T follicular helper cell (primary cell): ENCODE measurements at places on chromosomes 11 and 22.

- DNase-seq = no peak
Observed at GRCh38 chr11:13104619-13105236, 95.6 kb downstream of the RASSF10 start.

DNA sequence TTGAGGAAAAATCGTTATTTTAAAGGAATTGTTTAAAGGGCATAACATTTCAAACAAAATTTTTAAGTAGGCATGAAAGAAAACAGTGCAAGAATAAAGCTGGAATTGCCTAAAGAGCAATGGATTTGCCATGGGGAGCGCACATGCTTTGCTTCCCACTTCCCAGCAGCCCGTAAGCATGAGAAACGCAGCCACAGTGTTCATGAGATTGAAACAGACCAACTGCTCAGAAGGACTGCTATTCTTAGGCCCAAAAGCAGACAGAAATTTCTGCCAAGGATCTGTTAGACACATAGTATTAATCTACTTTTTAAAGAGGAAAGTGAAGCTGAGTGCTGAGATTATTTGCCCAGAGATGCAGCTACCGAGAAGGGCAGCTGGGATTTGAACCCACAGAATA lies 34.2 kb upstream of the TSKU start:
- no peak for DNase-seq

DNA sequence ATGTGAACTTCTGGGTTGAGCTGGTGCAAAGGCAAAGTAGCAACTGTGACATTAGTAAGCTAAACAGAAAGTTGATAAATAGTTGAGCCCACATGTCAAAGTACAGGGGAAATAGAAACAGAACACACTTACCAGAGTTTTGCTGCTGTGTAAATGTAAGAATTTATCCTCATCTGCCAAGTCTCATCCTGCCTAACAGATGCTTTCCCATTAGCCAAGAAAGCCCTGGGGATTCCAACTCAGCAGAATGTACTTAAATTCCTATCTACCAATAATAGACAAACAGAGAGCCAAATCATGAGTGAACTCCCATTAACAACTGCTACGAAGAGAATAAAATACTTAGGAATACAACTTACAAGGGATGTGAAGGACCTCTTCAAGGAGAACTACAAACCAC lies 7.3 kb upstream of the OR51A2 start:
- no peak for DNase-seq

GRCh38 chr22:45499746-45500145 lies 2.9 kb upstream of the FBLN1 start:
- DNase-seq = no peak

DNA sequence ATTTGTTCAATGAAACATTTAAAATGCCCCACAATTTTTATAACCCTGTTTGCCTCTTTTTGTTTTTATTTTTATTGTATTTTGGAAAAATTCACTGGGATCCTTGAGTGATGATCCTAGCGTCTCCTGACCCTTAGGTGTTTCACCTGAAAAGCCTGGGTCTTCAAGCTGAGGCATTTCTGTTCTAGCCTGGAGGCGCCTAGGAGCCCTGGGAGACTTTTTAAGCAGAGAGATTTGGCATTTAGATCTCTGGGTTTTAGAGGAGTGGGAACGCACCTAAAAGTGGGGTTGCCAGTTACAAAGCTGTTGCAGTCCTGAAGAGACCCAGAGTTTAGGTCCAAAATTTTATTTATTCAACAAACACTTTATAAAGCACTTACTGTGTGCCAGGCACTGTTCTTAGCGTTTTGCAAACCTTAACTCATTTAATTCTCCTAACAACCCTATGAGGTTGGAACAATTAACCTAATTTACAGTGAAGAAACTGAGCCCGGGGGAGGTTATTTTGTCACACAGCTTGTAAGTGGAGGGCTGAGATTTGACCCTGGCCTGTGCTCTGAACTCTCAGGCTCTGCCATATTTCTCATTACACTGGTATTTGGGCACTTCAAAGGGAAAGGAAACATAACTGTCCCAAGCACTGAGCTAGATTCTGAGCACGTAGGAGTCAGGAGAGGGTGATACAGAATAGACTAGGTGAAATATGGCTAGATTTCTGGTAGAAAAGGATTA lies 834 bp upstream of the FADS1 start:
- no peak for DNase-seq

- DNase-seq = no peak
Observed at GRCh38 chr11:73547706-73548595, 50.0 kb downstream of the FAM168A start.

GRCh38 chr11:132318421-132319157 lies 948.2 kb downstream of the NTM start:
- no peak for DNase-seq

- DNase-seq = no peak
Observed at GRCh38 chr22:49738006-49738405, 89.7 kb downstream of the BRD1 start.

DNA sequence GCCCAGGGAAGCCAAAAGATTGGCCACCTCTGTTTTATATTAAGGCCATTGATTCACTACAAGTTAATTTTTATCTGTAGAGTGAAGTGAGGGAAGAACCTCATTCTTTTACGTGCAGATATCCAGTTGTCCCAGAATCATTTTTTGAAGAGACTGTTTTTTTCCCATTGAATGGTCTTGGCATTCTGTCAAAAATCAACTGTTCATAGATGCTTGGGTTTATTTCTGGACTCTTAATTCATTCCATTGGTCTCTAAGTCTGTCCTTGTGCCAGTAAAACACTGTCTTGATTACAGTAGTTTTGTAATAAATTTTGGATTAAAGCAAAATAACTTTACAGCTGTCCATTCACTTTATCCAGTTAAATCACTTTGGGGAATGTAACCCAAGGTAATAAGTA lies 26.8 kb downstream of the WBP2NL start:
- DNase-seq = no peak

- no peak for DNase-seq
Observed at GRCh38 chr11:11786234-11786633, 55.5 kb upstream of the USP47 start.

- DNase-seq = no peak
Observed at GRCh38 chr11:60454212-60454611, 1.4 kb upstream of the MS4A1 start.

DNA sequence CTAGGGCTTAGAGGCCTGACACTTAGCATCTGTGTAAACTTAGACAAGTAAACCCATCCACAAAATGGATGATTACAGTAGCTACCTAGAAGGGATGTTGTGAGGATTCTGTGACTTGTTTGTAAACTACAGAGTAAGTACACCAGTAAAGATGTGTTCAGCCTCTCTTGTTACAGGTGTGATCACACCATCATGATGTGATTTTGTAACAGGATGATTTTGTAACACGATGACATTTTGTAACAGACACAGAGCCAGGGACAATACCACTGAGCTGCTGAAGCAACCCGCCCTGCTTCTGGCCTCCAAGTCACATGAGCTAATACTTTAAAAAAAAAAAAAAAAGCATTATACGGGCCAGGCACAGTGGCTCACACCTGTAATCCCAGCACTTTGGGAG lies 17.0 kb downstream of the FADD start:
- no peak for DNase-seq

- no peak for DNase-seq
Observed at GRCh38 chr11:121508449-121508848, 55.7 kb upstream of the SORL1-AS1 start.

DNA sequence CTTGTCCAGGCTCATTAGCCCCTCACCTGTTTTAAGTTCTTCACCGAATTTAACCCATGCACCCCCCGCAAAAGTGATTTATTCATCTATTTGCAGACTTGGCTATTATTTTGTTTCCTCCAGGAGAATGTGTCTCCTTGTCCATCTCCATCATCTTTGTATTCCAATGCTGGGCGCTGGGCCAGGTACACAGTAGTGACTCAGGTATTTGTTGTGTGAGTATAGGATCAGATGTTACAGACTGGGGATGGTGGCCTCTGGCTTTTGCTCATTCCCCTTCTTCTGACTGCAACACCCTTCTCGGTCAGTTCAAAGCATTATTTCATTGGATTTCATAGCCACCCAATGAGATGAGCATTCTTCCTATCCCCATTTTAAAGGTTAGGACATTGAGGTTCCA lies 408.2 kb downstream of the MN1 start:
- no peak for DNase-seq

DNA sequence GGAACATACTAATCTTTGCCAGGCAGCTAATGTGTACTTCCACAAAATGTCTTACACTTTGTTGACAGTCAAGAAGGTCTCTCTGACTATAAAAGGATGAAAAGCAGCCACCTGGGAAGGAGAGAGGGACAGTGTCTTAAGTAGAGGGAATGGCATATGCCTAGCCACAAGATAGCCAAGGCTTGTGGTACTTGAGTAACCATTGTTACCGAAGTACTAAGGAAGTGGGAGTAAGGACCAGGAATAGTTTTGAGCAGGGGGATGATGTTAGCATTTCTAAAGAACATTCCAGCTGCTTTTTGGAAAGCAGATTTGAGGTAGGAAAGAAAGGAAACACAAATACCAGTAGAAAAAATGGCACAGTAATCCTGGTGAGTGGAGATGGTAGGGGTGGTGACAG lies 3.4 kb downstream of the TMEM126A start:
- no peak for DNase-seq

DNA sequence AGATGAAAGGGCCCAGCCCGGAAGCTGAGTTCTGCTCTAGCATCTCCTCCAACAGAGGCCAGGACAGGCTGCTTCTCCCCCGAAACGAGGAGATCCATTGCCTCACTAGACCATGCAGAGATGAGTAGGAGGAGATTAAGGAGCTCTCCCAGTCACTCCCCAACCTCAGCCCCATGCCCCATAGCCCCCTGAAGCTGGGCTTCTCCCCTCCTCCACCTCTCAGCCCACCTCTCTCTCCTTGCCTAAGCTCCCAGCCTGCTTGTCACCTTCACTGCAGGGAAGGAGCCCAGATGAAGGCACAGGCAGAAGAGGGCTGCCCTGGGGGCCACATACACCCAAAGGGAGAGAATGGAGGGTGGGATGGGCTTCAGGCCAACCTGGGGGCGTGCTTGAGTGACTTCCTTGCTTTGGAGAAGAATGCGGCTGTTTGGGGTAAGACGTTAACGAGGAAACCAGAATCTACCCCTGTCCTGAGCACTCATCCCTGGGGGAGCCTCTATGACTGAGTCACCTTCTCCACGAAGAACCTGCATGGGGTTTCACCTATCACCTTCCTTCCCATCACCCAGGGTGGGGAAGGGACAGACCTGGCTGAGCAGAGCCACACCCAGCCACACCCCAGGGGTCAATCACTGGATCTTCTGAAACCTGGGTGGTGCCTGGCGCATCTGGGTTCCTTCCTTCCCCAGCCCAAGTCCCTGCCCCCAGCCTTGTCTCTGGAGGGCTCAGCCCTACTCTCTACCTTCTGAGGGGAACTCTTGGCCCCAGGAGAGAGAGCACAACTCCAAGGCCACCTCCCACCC lies 11.6 kb upstream of the GNAZ start:
- no peak for DNase-seq

DNA sequence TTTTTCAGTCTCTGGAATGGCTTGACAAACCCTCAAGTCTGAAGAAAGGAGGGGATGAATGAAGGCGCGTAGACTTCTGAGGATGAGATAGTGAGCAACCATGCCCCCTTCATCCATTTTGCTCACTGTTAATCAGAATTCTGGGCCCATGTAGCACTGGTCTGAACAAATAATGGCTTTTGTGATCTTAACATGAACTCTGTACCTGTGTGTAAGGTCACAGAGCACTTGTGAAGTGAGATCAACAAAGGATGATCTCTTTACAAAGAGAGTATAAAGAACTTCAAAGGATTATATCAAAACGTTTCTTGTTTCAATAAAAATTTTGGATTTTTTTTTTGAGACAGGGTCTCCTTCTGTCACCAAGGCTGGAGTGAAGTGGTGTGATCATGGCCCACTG lies 976.7 kb downstream of the OPCML start:
- DNase-seq = no peak

DNA sequence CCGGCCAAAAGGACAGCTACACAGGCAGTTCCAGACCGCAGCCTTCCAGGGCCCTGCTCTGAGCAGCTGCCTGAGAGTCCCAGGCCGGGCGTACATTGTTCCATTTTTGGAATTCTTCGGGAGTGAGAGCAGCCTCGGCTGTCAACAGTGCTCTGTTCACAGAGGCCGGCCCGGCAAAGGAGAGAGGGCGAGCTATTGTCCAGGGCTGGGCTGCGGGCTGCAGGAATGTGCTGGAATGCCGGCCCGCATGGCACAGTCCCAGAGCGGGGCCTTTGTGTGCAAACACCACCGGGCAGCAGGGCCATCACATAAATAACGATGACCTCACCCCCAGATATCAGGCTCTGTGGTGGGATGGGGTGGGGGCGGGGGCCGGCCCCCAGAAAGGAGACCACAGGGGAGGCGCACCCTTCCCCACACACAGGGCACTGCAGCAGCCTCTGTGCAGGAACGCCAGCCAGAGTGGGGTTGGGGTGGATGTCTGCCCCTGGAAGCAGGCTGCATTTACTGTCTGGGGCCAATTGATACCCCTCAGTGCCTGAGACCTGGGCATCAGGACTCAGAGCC lies 15.8 kb downstream of the LINC01488 start:
- DNase-seq = no peak

DNA sequence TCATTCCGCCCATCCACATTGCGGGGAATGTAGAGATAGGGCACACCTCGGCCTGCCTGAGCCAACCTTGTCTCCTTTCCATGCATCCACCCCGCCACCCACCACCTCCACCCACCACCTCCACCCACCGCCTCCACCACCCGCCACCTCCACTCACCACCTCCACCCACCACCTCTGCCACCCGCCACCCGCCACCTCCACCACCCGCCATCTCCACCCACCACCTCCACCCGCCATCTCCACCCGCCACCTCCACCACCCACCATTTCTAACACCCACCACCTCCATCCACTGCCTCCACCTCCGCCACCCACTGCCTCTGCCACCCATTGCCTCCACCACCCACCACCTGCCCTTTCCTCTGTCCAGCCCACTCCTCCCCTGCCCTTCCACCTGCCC lies 78.4 kb downstream of the IGLL1 start:
- DNase-seq = no peak

DNA sequence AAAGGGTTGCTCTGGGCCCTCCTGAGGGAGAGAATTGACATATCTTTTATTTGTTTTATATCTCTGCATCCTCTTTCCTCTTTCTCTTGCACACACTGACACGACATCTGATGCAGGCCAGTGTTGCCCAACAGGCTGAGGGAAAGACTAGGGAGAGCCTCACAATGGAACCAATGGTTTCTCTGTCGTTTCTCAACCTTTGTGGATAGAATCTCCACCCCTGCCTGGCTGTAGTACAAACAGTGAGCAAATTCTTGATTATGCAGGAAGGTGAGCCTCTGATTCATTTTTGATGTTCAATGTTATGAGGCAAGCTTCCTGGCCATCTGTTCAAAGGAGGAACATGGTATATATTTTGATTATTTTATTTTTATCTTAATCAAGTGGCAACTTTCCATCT lies 49.8 kb upstream of the PLET1 start:
- DNase-seq = no peak

GRCh38 chr11:124865902-124866851 lies 945 bp downstream of the ROBO3 start:
- DNase-seq = peak; percentile 21
